ENCODE measurements at places on chromosomes 16 and 17. TPM values are rescaled to one million over a fixed set of nuclear protein-coding genes. Genes with fewer than 3 reads are reported as not detected.

DNA sequence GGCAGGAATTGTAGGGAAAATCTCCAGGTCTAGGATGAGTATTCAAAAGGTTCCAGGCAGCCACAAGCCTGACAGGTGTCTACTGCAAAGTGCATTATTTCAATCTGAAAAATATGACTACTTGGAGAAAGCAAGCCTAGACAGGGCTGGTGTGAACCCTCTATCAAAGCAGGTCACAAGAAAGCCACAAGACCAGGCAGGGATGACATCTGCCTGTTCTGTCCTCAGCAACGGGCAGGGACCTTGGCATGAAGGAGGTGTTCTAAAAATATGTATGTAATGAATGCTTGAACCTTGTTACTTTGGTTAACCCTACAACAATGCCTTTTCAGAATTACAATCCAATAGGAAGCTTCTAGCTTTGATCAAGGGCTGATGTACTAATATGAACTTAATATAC, 1.2 kb upstream of the COX6A2 start:
- no peaks in the 10 kb centered on the region for H3K36me3 ChIP-seq
- H3K4me1 ChIP-seq = peaks cover 13% of the 10 kb centered on the region
- H3K4me3 ChIP-seq = no peak overlapping the region

The LPO gene
- not detected for total RNA-seq

GRCh38 chr17:10233161-10233560, 34.8 kb upstream of the GAS7 start:
- no peak for DNase-seq
- no peaks in the 10 kb centered on the region for H3K4me1 ChIP-seq
- no peaks in the 10 kb centered on the region for H3K27me3 ChIP-seq
- no peaks in the 10 kb centered on the region for H3K36me3 ChIP-seq

GRCh38 chr17:60147553-60148223, 2.1 kb upstream of the CA4 start:
- H3K4me1 ChIP-seq = peaks cover 29% of the 10 kb centered on the region
- H3K27ac ChIP-seq = no peak overlapping the region
- H3K4me3 ChIP-seq = no peak overlapping the region
- DNase-seq = no peak
- no peaks in the 10 kb centered on the region for H3K36me3 ChIP-seq
- H3K27me3 ChIP-seq = peaks cover 90% of the 10 kb centered on the region

- peak overlapping the region; percentile 20 for H3K27ac ChIP-seq
- H3K27me3 ChIP-seq = peaks cover 1% of the 10 kb centered on the region
- DNase-seq = no peak
- H3K4me3 ChIP-seq = no peak overlapping the region
These were observed 10.0 kb downstream of the CEP295NL start for GRCh38 chr17:78892936-78893379.

- no peak for DNase-seq
- no peaks in the 10 kb centered on the region for H3K36me3 ChIP-seq
- H3K27ac ChIP-seq = no peak overlapping the region
- peaks cover 19% of the 10 kb centered on the region for H3K27me3 ChIP-seq
- H3K4me1 ChIP-seq = peaks cover 4% of the 10 kb centered on the region
These were observed 85.6 kb upstream of the CCL2 start for GRCh38 chr17:34169496-34169895.

DNA sequence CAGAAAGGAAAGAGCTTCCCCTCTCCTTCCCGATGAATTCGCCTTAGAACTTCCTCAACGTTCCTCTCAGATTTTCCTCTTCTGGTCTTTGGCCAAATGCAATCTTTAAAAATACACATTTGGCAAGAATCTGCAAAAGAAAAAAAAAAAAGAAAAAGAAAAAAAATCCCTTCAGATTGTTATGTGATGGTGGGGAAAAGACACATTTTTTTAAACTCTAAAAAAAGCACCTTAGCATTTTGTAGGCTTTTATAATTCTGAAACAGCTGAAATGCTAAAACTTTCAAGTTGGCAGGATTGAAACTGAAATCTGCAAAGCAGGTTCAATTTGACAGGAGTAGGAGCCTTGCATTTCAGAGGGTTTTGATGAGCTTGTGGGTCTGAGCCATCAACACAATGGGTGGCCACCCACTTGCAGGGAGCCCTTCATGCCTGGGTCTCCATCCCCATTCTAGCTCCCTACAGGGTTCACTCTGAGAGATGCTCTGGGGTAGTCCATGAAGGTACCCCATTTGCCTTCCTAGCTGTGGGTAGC, 33.1 kb downstream of the CACNG3 start:
- no peaks in the 10 kb centered on the region for H3K36me3 ChIP-seq
- H3K27me3 ChIP-seq = peaks cover 28% of the 10 kb centered on the region
- H3K27ac ChIP-seq = no peak overlapping the region

DNA sequence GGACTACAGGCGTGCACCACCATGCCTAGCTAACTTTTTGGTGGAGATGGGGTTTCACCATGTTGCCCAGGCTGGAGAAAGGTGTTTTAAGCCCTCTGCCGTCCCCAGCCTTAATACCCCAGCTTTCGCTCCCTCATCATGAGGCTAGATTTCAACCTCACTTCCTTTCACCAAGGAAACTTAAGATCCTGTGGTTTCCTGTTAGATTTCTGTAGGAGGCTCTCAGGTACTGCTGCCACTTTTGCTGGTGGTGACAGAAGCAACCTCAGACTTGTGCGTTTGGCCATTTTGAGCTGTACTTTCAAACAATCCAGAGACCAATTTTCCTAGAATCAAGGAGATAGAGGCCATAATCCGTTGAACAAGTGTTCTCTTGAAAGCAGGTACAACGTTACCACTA, 36.2 kb downstream of the MPHOSPH6 start:
- no peaks in the 10 kb centered on the region for H3K27me3 ChIP-seq
- peaks cover 25% of the 10 kb centered on the region for H3K4me1 ChIP-seq
- H3K36me3 ChIP-seq = peaks cover 10% of the 10 kb centered on the region
- H3K27ac ChIP-seq = peak overlapping the region; percentile 79

- peaks cover 5% of the 10 kb centered on the region for H3K4me1 ChIP-seq
- DNase-seq = no peak
These were observed 5.4 kb downstream of the VASN start for GRCh38 chr16:4376893-4377572.

- no peak for DNase-seq
- peak overlapping the region; percentile 79 for H3K27ac ChIP-seq
- H3K27me3 ChIP-seq = no peaks in the 10 kb centered on the region
- peaks cover 26% of the 10 kb centered on the region for H3K36me3 ChIP-seq
- H3K4me1 ChIP-seq = peaks cover 77% of the 10 kb centered on the region
- no peak overlapping the region for H3K4me3 ChIP-seq
These were observed 5.1 kb downstream of the GGA2 start for GRCh38 chr16:23505180-23505665.

GRCh38 chr16:19583665-19584300, 28.3 kb downstream of the VPS35L start:
- no peaks in the 10 kb centered on the region for H3K27me3 ChIP-seq
- H3K36me3 ChIP-seq = peaks cover 44% of the 10 kb centered on the region
- no peak overlapping the region for H3K4me3 ChIP-seq
- H3K4me1 ChIP-seq = peaks cover 2% of the 10 kb centered on the region
- no peak overlapping the region for H3K27ac ChIP-seq
- peak; percentile 27 for DNase-seq

The PSMD12 gene
- total RNA-seq = 42.4 TPM

DNA sequence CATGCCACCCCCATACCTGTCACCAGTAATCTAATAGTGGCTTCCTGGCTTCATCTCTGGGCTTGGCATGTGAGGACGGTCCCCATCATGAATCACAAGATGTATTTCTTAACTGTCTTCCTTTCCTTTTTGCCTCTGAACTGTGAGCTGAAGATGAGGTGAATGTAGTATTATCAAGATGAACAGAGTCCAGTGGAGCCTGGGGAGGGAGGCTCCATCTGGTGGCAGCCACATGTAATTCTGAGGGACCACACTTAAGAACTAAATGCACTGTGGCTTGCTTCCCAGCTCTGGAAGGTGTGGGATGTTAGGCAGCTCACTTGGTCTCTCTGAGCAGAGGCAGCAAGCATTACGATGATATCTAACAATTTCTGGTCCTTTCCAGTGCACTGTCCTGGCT, 354.9 kb upstream of the ASIC2 start:
- no peak overlapping the region for H3K4me3 ChIP-seq
- DNase-seq = no peak
- H3K27ac ChIP-seq = no peak overlapping the region
- H3K36me3 ChIP-seq = no peaks in the 10 kb centered on the region
- H3K27me3 ChIP-seq = peaks cover 11% of the 10 kb centered on the region
- peaks cover 6% of the 10 kb centered on the region for H3K4me1 ChIP-seq

GRCh38 chr16:69744363-69745231, 10.1 kb downstream of the NOB1 start:
- no peaks in the 10 kb centered on the region for H3K27me3 ChIP-seq
- no peak overlapping the region for H3K4me3 ChIP-seq
- no peak overlapping the region for H3K27ac ChIP-seq
- H3K36me3 ChIP-seq = peaks cover 62% of the 10 kb centered on the region
- DNase-seq = no peak
- H3K4me1 ChIP-seq = no peaks in the 10 kb centered on the region

Measured in activated CD4-positive, alpha-beta T cell treated with anti-CD3 and anti-CD28 coated beads, Interleukin-2, amount 10 ng/mL, durations not matched to agents 7 days and 5 days (primary cell).